ENCODE measurements at places on chromosomes 1 and 21. TPM values are rescaled to one million over a fixed set of nuclear protein-coding genes. Genes with fewer than 3 reads are reported as not detected.

GRCh38 chr1:50308878-50309277, 114.4 kb downstream of the DMRTA2 start:
- no peak for DNase-seq

DNA sequence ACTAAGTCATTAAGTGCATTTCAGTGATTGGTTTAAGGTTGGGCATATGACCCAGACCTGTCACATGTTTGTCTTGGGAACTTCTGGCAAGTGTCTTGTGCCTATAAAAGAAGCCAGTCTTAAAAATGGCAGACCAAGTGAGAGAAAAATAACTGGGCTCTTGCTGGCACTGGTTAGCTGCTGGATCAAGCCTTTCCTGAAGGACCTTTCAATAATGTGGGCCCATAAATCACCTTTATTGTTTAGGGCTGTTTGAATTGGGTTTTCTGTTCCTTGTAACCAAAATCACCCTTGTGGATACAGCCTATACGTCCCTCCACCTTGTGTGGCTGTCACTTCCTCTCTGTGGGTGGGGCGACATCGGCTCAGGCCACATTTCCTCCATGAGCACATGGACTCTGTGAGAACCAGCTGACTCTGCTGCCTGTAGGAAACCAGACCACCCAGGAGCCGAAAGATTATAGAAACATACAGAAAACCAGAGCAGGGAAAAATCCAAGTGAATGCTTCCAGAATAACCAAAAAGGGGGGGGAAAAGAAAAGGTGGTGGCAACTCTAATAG, 25.6 kb upstream of the WNT4 start:
- DNase-seq = no peak

DNA sequence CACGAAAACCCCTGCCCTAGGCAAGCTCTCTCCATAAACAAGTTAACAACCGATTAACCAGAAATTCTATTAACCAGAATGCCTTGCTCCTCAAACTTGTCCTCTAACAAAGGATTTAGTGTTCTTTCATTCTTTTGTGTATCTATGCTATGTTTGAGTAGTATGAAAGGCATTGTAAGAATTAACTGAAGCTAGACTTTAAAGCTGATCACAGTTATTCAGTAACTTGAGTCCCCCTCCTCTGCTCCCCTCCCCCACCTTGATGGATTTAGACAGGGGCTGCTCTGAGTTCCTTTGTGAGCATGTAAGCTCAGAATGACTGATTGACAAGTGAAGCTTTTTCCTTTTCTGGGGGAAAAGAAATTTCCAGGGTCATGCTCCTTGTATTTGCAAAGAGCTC, 257.6 kb downstream of the TTLL7 start:
- no peak for DNase-seq

DNA sequence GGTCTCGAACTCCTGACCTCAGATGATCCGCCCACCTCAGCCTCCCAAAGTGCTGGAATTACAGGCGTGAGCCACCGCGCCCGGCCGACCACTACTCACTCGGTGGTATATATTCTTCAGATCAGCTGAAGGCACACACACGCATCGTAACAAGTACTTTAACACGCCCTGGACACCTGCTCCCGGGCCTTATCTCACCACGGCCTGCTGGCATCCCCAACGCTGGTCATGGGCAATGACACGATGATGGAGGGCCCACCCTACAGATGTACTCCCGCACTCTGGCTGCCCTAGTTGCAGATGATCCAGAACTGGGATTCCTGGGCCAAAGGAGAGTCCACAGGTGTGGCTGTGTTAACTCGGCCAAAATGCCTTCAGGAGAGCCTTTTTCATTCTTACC, 11.6 kb downstream of the UBE2J2 start:
- no peak for DNase-seq

Gene CA14
- total RNA-seq = 22.8 TPM

Gene TMCO2
- total RNA-seq = not detected

Gene PDZK1IP1
- total RNA-seq = not detected

DNA sequence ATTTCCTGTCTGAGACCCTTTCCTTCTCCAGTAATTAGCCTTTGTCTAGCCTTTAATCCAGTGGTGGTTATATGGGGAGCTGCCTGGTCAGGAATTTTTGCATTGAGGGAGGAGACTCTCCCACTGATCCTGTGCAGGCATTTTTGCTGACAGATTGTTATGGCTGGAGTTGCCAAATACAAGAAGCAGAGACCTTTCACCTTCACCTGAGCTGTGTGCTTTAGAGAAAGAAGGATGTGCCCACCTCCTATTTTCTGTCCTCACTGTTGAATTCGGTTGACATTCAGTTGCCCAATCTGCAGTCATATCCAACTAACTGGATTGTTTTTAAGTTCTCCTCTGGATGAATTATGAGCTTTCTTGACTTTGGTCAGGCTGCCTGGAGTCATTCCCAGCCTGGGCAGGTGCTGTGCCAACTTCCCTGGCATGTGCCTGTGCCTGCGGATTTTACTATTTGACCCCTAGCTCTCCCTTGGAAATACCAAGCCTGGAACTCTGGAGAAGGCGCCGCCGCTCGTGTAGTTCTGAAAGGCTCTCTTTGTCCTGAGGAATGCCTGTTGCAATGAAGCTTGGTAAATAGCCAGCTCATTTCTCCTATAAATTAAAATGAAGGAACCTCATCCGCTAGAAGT, 143.9 kb downstream of the NOS1AP start:
- peak; percentile 69 for DNase-seq

Gene FCRL6
- total RNA-seq = 0.82 TPM

GRCh38 chr1:41639332-41639936, 155.0 kb upstream of the EDN2 start:
- DNase-seq = no peak

- DNase-seq = no peak
Observed at GRCh38 chr1:66248257-66248656, 285.7 kb upstream of the SGIP1 start.
